ENCODE measurements at places on chromosomes 16 and 17. TPM values are rescaled to one million over a fixed set of nuclear protein-coding genes. Genes with fewer than 3 reads are reported as not detected.

DNA sequence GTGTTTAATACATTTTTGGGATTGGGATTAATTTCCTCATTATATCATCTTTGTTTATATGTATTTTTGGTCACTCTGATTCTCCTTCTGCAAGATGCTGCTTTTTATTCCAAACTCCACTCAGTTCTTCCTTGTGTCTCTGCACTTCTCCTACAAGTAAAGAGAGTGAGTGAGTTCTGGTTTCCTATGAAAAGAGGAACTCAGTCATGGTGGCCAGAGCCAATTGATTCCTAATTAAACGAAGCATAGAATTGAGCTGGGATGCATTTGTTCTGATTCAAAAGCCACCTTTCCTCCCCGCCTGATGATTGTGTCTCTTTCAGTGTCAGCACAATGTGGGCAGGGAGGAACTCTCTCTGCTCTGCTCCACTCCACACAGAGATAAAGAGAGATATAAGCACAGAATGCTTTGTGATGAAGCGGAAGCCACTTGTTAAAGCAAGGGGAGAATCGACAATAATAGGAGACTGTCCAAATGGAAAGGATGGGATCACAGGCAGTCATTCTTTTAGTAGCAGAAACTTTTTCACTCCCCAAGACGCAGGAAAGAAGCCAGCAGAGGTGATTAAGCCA, 121.3 kb upstream of the GOT2 start:
- peaks cover 26% of the 10 kb centered on the region for H3K4me1 ChIP-seq
- H3K4me3 ChIP-seq = no peak overlapping the region
- no peaks in the 10 kb centered on the region for H3K36me3 ChIP-seq

GRCh38 chr16:11175106-11175786, 80.8 kb downstream of the SOCS1 start:
- no peaks in the 10 kb centered on the region for H3K27me3 ChIP-seq
- peaks cover 4% of the 10 kb centered on the region for H3K36me3 ChIP-seq
- DNase-seq = no peak
- no peaks in the 10 kb centered on the region for H3K4me1 ChIP-seq
- peak overlapping the region; percentile 72 for H3K27ac ChIP-seq

Gene ZNF768
- 64.0 TPM for total RNA-seq

- no peaks in the 10 kb centered on the region for H3K36me3 ChIP-seq
- peak overlapping the region; percentile 3 for H3K27ac ChIP-seq
- H3K4me3 ChIP-seq = no peak overlapping the region
Measured at GRCh38 chr16:68381363-68381724, 67.0 kb downstream of the SMPD3 start.

- DNase-seq = no peak
- H3K36me3 ChIP-seq = no peaks in the 10 kb centered on the region
- H3K4me1 ChIP-seq = no peaks in the 10 kb centered on the region
Measured at GRCh38 chr17:31492880-31493655, 101.6 kb downstream of the RAB11FIP4 start.

- H3K4me3 ChIP-seq = peak overlapping the region; percentile 67
- H3K36me3 ChIP-seq = peaks cover 5% of the 10 kb centered on the region
- peak; percentile 54 for DNase-seq
- no peaks in the 10 kb centered on the region for H3K27me3 ChIP-seq
- H3K4me1 ChIP-seq = peaks cover 30% of the 10 kb centered on the region
Measured at GRCh38 chr17:39194089-39194984, 3.1 kb downstream of the CACNB1 start.

GRCh38 chr16:79475841-79476240, 124.7 kb downstream of the MAF start:
- H3K27me3 ChIP-seq = peaks cover 10% of the 10 kb centered on the region
- H3K4me3 ChIP-seq = no peak overlapping the region
- no peaks in the 10 kb centered on the region for H3K4me1 ChIP-seq
- DNase-seq = no peak

GRCh38 chr17:66990047-66990446, 25.5 kb downstream of the CACNG4 start:
- no peak for DNase-seq
- no peaks in the 10 kb centered on the region for H3K27me3 ChIP-seq
- H3K27ac ChIP-seq = no peak overlapping the region
- no peak overlapping the region for H3K4me3 ChIP-seq
- peaks cover 5% of the 10 kb centered on the region for H3K4me1 ChIP-seq

Gene JPH3
- 9.1 TPM for total RNA-seq

DNA sequence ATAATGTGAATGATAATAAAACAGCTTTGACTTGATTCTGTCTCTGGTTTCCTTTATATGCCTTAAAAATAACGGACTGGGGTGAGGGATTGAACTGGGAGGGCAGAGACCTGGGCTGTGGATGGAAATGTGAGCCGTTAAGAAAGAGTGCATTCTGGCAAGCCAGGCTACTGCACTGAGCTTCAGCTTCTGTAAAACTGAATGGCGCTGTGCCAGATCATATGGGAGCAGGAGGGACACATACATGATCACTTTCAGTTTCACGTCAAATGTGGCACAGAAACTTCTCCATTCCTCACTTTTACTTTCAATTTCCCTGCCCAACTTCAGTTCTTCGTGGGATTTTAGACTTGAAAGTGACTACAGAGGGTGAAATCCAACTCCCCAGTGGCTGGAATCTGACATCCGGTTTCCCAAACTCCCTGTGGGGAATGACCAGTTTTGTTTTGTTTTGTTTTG, 1.1 kb downstream of the MT2A start:
- H3K27ac ChIP-seq = no peak overlapping the region
- peaks cover 42% of the 10 kb centered on the region for H3K4me1 ChIP-seq
- no peak for DNase-seq
- no peaks in the 10 kb centered on the region for H3K36me3 ChIP-seq
- peaks cover 46% of the 10 kb centered on the region for H3K27me3 ChIP-seq

DNA sequence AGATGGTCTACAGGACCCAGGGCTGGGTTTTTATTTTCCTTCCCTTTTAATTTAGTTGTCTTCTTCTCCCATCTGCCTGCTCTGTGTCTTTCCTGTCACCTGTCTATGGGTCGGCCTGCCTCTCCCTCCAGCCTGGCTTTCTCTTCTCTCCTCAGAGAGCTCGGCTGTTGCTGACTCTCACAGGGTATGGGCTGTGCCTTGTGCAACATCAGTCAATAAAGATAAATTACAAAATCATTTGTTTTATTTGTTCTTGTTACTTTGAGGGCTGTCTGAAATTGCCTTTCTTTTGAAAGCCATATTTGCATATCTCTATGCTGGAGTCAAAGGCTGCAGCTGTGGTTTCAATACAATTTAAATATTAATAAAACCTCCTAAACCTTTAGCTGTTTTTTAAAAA, 15.6 kb downstream of the RND2 start:
- H3K27me3 ChIP-seq = no peaks in the 10 kb centered on the region
- H3K36me3 ChIP-seq = no peaks in the 10 kb centered on the region
- peak overlapping the region; percentile 86 for H3K27ac ChIP-seq
- H3K4me3 ChIP-seq = no peak overlapping the region

Gene CPHXL2
- not detected for total RNA-seq

DNA sequence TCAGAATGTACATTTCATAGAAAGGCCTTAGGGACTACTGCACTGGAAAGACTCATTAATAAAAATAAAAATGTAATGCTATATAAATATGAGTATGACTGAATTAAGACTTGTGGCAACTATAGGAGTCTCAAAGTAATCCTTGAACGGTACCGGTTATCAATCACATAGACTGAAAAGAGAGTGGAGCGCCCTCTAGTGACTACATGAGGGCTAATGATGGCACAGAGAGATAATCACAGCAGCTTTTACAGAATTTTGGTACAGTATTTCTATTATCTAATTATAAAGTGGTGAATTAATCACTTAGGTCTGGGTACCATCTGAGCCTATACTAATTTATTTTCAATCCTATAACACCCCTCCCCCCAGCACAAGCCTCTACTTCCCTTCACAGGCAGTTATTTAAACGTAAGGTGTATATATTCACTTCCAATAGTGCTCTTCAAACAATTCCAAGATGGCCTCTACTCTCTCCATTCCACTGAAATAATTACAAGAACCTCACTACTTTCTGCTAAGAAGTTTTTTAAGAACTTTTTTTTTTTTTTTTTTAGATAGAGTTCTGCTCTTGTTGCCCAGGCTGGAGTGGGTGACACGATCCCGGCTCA, 40.7 kb upstream of the ANKFY1 start:
- peaks cover 6% of the 10 kb centered on the region for H3K36me3 ChIP-seq
- H3K4me3 ChIP-seq = no peak overlapping the region
- peaks cover 4% of the 10 kb centered on the region for H3K4me1 ChIP-seq
- no peak overlapping the region for H3K27ac ChIP-seq
- DNase-seq = peak; percentile 52
- no peaks in the 10 kb centered on the region for H3K27me3 ChIP-seq

Gene TRIM25
- 25.6 TPM for total RNA-seq

Gene CLUH
- total RNA-seq = 59.6 TPM

DNA sequence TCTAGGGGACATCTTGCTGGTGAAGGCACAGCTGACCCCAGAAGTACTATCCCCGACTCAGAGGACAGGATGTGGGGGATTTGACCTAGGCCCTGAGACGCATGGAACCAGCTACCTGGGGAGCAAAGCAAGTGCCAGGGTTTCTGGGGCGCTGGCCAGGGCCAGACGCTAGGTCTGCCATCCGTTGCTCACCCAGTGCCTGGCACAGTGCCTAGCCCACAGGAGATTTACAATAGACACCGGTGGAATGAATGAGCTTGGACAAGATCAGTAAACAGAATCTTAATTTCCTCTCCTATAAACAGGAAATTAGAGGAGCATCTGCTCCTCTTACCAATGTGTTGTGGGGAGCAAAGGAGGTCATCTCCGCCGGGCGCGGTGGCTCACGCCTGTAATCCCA, 5.0 kb downstream of the RPRML start:
- no peaks in the 10 kb centered on the region for H3K36me3 ChIP-seq
- peaks cover 18% of the 10 kb centered on the region for H3K4me1 ChIP-seq
- H3K27ac ChIP-seq = no peak overlapping the region
- no peak overlapping the region for H3K4me3 ChIP-seq
- peaks cover 48% of the 10 kb centered on the region for H3K27me3 ChIP-seq
- no peak for DNase-seq

DNA sequence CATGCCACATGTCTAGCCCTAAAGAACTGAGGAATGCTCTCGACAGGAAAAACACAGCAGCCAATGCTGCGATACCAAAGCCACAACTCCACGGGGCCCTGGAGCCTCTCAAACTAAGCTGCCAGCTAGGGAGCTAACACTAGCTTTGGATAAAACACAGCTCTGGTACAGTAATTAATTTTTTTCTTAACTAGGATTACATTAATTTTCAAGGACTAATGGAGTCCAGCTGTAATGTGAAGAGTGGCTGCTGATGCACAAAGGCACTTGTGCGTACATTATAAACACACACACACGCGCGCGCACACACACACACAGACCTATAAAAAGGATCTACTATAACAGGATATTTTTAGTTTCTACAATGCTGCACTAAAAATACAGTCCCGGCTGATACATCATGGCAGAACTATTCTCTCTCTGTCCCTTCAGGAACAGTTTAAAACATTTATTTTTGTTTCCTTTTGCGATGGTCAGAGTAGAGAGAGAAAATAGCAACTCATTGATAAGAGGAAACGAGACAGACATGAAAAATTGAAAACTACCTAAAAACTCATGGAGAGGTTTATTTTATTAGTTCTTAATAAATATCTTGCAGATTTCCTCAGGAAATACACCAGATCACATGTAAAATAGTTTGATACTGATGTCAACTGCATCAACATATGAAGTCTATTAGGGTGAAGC, 88.5 kb downstream of the SMG6 start:
- no peak overlapping the region for H3K27ac ChIP-seq
- H3K4me3 ChIP-seq = no peak overlapping the region
- no peaks in the 10 kb centered on the region for H3K27me3 ChIP-seq

DNA sequence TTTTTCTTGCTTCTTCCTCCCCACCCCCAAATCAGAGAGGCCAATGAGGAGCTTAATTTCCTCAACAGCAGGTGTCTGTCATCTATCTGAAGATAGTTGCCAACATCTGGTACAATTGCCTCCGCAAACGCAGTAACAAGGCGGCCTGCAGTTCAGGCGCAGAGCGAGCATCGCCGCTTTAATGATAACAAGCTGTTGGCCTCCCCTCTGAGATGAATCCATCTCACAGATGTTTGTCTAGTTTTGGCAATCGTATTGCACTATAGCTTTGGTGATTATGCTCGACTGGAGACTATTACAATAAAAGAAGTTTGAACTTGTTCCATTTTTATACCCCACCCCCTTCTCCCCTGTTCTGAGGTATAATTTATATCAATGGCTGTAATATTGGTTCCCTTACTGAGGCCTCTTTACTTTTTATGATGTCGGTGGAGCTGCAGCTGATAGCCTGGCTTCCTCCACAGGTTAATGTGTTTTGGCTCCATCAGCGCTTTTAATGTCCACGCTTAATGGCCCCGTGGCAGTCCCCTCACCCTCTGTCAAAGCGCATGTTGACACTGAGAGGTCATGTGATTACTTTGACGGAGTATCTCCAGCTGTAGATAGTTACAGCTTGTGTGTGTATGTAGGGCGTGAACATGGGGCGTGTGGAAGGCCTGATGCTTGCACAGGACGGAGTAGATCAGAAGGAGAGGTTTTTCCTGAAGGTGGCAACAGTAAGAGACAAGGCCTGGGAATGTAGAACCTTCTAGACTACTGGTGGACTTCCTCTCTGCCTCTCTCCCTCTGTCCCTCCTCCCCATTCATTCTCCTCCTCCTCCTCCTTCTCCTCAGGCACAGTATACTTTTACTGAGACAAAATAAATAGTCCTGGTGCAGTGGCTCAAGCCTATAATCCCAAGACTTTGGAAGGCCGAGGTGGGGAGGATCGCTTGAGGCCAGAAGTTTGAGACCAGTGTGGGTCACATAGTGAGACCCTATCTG, 164.7 kb downstream of the MSI2 start:
- DNase-seq = no peak
- H3K27ac ChIP-seq = peak overlapping the region; percentile 60
- peaks cover 65% of the 10 kb centered on the region for H3K4me1 ChIP-seq
- H3K27me3 ChIP-seq = no peaks in the 10 kb centered on the region
- H3K4me3 ChIP-seq = no peak overlapping the region

GRCh38 chr17:69282002-69282401, 44.9 kb downstream of the ABCA5 start:
- peaks cover 15% of the 10 kb centered on the region for H3K36me3 ChIP-seq
- H3K27me3 ChIP-seq = no peaks in the 10 kb centered on the region
- H3K4me3 ChIP-seq = no peak overlapping the region

Gene VTN
- 0.40 TPM for total RNA-seq

Gene GSG1L
- total RNA-seq = not detected

Gene EFCAB5
- total RNA-seq = 0.30 TPM

DNA sequence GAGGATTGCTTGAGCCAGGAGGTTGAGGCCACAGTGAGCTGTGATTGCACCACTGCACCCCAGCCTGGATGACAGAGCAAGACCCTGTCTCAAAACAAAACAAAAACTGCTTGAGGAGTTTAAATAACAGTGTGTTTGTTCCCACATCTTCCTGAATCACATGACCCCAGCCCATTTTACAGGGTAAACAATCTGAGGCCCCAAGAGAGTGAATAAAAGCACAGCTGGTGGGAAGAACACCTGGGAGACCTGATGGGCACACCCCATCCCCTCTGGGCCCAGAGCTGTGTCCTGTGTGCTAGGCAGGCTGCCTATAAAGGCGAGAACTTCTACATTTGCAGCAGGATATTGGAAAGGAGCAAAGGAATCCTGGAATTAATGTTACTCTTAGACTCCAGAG, 69.6 kb downstream of the PLXDC1 start:
- H3K27ac ChIP-seq = no peak overlapping the region
- no peak overlapping the region for H3K4me3 ChIP-seq
- H3K27me3 ChIP-seq = no peaks in the 10 kb centered on the region
- peaks cover 4% of the 10 kb centered on the region for H3K4me1 ChIP-seq

GRCh38 chr16:80587071-80587470, 46.3 kb downstream of the DYNLRB2 start:
- peaks cover 29% of the 10 kb centered on the region for H3K27me3 ChIP-seq
- H3K4me3 ChIP-seq = no peak overlapping the region
- no peak for DNase-seq
- H3K4me1 ChIP-seq = no peaks in the 10 kb centered on the region
- H3K36me3 ChIP-seq = no peaks in the 10 kb centered on the region
- no peak overlapping the region for H3K27ac ChIP-seq

Data from neural crest cell (in vitro differentiated cells).